AG04449 (cell line): ENCODE measurements at places on chromosomes 3 and 15.
A peak's percentile ranks its signal among the peaks of the same experiment; 100 is the strongest.

- no peak for DNase-seq
These were observed 75.9 kb downstream of the VGLL4 start for GRCh38 chr3:11567516-11568467.

DNA sequence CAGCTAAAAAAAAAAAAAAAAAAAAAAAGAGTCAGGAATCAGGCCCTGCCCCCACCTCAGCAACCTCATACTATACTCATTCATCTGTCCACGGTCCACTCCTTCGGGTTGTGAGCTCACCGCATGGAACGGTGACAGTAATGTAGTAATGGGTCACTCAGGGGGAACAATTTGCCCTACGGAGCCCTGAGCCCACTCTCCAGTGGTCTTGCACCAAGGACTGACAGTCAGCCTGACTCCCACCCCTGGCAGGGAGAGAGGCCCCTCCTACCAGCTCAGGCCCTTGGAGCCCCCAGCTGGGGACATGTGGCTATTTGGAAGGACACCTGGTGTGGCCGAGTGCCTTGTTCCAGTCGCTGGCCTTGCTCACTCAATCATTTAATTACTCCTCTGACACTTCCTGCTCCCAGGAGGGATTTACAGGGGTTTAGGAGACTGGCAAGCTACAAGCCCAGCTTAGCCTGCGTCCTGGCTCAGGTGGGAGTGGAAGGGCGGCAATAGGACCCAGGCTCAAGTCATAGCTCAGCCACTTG lies 19.9 kb upstream of the CACNA2D2 start:
- no peak for DNase-seq

DNA sequence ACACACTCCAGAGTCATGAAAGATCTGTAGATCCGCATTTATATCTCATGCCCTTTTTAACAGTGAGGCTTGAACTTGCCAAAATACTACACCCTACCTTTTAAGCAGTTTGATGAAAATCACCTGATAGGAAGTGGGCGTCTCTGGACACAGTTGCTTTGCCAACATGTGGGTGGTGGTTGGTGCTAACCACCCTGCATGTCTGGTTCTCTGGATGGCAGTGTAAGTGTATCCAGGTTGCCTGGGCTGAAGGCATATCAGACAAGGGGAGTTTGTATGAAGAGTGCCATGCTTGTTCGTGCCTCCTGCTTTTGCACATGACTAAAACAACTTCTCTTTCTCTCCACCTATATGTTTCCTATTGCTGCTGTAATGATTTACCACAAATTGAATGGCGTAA lies 159.6 kb downstream of the GHSR start:
- DNase-seq = no peak

DNA sequence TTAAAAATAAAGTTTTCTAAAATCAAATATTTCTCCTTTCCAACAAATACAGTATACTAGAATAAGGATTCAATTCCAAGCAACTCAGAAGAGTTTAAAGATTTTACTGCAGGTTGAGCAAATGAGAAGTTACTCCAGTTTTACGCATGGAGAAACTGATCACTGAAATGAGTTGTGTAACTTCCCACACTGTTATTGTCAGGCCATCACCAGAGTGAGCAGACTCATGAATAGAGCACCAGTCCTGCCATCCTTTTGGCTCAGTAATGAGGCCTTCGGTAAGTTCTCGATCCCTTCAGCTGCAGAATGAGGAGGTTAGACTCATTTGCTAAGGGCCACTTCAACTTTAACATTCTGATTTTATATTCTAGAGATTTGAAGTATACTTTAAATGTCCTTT lies 48.1 kb downstream of the OSBPL10 start:
- no peak for DNase-seq

GRCh38 chr3:89504432-89504831 lies 397.0 kb downstream of the EPHA3 start:
- DNase-seq = no peak

DNA sequence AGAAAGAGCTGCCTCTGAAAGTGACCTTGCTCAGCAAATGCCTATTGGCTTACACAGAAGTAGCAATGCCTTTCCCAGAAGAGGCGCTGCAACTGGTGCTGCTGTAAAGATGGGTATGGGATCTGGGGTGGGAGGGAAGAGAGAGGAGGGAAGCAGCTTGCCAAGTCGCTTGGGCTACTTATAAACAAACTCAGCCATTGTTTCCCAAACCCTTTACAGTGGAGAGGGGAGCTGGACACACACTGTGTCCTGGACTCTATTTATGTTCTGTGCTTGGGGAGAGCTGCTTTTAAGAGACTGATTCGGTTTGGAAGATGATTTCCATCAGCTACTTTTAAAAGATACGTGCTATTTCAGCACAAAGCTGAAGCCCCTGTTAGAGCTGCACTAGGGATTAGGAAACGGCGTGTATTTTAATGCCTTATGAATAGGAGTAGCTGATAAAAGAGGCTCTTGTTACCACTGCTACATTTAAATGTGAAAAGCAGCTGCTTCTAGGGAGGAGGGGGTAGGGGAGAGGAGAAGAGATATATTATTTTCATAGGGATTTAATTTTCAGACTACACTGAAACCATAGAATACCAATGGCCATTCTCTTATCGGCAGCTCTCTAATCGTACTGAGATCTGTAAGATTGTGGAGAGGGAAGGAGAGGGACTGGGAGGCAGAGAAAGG lies 440.6 kb downstream of the MCTP2 start:
- DNase-seq = no peak

DNA sequence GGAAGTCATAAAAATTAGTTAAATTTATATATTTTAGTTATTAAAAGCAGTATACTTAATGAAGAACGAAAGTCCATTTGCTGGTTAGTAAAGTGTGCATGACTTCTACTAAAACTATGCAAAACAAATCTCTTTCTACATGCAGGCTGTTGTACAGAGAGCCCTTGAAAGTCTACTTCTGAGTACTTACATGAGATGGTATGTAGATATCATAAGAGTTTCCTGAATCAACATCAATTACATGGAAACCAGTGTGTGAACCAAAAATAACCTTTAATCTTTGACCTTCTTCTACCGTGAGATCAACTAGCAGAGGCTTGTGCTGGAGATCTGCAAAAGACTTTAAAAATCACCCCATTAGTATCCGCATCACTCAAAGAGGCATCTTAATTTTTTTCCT lies 42.1 kb upstream of the SLC2A2 start:
- DNase-seq = no peak

GRCh38 chr3:186057594-186057993 lies 51.3 kb downstream of the ETV5 start:
- DNase-seq = peak; percentile 81

DNA sequence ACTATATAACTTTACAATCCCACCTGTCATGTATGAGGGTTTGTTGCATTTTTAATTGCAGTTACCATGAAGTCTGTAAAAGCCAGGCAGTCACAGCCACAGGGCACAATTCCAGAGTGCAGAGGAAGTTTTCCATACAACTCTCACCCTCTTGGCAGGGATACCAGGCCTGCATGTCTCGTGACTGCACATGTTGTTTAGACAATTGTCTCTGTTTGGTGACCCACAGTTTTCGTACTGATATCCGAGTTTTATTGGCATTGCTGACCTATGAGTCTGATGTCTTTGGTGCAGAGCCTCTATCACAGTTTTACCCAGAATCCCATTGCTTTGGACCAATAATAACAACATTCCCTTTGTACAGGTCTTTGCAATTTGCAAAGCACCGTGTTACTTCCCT lies 24.9 kb upstream of the MYZAP start:
- DNase-seq = no peak

DNA sequence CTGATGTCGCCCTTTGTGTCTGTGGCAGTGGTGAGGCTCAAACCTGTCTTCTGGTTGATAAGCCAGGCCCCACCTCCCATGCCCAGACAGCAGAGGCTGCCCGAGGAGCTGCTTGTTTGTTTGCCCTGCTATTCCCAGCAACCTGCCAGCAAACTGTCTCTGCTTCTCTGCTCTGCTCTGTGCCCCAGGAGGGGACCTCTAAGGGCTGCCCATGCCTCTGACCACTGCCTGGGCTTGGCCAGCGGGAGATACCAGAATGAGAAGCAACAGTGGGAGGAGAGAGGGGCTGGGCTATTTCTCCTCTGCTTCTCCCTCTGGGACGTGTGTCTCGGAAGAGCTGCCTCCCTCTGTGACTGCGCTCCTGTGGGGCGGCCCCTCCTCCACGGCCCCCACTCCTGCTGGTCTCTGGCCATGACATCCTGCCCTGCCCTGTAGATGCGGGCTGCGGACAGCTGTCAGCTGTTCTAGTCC lies 213.1 kb downstream of the RPLP1 start:
- DNase-seq = no peak

DNA sequence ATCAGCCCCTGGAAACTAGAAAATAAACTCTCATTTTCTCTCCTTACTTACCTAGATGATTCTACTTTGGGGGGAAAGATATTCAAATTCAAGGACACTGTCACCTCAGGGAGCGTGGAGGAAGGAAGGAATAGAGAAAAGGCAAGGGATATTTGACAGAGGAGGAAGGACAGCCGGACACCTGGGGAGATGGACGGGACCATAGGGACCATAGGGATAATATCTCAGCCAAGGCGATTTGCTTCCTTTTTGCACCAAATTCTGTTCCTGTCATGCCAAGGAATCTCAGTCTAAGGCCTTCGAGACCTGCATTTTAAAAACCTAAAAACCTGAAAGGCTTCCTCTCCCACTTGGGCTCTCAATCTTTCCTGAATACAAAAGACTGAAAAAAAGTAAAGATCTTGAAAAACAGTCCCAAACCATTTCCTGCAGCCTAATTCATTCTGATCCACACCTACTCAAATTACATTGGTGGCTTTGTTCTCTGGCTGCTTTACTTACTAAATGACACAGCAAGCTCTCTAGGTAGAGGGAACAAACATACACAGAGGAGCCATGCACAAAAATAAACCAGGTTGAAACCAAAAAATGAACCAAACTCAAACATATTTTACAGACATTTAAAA lies 73.9 kb upstream of the SLC24A5 start:
- no peak for DNase-seq

- DNase-seq = no peak
These were observed 26.7 kb downstream of the AMOTL2 start for GRCh38 chr3:134347551-134347950.

DNA sequence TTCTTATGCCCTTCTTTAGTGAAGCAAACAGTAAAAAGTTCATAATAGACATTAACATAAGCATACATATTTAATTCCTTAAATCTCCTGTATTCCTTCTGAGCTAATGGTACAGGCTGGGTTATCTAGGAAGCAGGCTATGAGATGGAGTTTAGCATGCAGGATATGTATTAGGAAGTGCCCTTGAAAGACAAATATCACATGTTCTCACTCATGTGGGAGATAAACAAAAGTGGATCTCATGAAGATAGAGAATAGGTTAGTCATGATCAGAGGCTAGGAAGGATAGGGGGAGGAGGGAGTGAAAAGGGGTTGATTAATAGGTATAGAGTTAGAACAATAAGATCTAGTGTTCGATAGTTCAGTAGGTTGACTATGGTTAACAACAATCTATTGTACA lies 105.4 kb downstream of the CLASP2 start:
- DNase-seq = no peak

DNA sequence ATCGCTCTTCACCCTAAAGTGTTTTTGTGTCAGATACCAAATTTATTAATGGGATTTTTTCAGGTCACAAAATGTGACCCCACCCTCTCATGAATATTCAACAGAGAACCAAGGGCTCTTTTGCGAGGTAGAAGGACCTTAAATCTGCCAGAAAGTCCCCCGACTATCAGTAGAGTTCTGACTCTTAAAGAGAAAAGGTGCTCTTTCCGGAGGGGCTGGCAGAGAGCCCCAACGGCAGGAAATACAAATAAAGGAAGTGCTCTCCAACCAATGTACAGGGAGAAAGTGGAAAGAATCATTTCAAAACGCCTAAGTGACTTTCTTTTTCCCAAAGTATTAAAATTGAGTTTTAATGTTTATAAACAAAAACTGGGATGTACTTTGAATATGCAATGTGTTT lies 517.2 kb downstream of the FOXP1 start:
- no peak for DNase-seq

GRCh38 chr3:167445491-167445890 lies 28.4 kb downstream of the SERPINI2 start:
- no peak for DNase-seq

GRCh38 chr3:186598108-186598784 lies 14.6 kb upstream of the AHSG start:
- DNase-seq = no peak

DNA sequence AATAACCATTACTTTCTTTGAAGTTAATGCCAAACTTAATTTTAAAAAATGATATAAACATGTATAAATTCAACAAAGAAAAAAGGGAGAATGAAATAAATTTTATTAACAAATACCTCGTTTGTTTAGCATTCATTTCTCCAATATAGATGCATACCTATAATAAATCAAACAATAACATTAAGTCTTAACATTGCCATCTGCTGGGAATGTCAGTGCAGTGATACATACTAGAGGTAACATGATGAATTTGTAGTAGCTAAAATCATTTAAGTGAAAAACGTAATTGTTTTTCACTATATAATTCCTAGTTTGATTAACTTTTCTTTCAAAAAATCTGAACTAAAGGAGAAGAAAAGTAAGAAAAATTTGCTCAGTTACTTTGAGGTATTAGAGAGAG lies 340.2 kb upstream of the CBLB start:
- DNase-seq = no peak

DNA sequence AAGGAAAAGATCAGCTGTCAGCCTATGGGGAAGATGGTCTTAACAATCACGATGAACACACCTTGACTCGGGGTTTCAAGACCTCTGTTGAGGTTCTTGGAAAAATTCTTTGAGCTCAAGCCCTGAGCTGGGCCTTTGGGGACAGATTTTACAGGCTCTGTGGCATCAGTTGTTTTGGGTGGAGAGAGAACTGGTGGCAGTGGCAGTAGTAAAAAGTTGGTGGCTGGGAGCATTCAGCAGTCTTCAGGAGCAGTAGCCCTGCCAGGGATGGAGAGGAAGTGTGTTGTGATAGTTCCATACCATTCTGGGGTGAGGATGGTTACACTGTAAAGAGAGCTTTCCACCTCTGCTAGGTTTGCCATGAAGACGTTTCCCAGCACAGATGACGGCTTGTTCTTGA lies 4.9 kb upstream of the KY start:
- no peak for DNase-seq

- DNase-seq = no peak
These were observed 93.0 kb downstream of the CPN2 start for GRCh38 chr3:194257916-194258668.

DNA sequence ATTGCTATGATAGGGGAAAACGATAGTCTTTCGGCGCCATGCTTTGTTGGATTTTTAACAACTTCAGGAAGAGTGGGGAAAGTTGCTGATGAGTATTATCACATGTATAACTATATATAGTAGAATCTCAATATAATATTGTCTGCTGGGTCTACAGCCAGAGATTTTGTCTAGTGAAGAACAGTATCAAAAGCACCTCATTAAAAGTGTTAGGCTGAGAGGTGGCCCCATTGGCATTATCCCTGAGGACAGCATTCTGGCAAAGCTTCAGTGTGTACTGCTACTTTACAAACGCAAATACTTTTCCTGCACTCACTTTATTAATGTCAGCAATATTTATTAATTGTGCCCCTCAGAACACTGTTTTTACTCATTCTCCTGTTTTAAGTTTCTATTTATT lies 11.8 kb downstream of the QTRT2 start:
- no peak for DNase-seq

DNA sequence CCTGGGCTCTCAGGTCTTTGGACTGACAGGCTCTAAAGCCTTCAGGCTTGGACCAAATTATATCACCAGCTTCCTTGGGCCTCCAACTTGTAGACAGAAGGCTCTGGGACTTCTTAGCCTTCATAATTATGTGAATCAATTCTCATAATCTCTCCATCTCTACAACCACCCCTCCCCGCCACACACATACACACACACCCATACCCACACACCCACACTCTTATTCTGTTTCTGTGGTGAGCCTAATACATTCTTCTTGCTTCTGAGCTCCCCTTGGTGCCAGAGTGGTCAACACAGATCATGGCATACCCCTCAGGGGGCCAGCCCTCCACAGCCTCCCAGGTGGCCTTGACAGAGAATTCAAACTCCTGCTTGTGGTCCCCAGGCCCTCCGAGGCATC lies 5.6 kb upstream of the NUP210 start:
- DNase-seq = no peak
